ENCODE measurements at places on chromosomes 2 and 18. TPM values are rescaled to one million over a fixed set of nuclear protein-coding genes. Genes with fewer than 3 reads are reported as not detected.

The ACMSD gene
- not detected for total RNA-seq

The HOXD10 gene
- total RNA-seq = 5.4 TPM

The SPIRE1 gene
- total RNA-seq = 16.7 TPM

The SRD5A2 gene
- 0.03 TPM for total RNA-seq

The ONECUT2 gene
- total RNA-seq = 0.33 TPM

The PROM2 gene
- total RNA-seq = not detected

The HOXD13 gene
- total RNA-seq = 0.27 TPM

The PLGLB2 gene
- 0.23 TPM for total RNA-seq

The REG1A gene
- total RNA-seq = not detected

The CABYR gene
- 15.4 TPM for total RNA-seq

The HADHA gene
- 140 TPM for total RNA-seq

The SIX2 gene
- 0.97 TPM for total RNA-seq

The COL5A2 gene
- total RNA-seq = 75.7 TPM

The ZNF513 gene
- 13.5 TPM for total RNA-seq

The SCYGR4 gene
- total RNA-seq = not detected

The TGFA gene
- 5.5 TPM for total RNA-seq

The POTEI gene
- not detected for total RNA-seq

The CHRND gene
- not detected for total RNA-seq

The CPO gene
- total RNA-seq = not detected

The SLC4A5 gene
- 0.07 TPM for total RNA-seq

The PRKCE gene
- total RNA-seq = 8.5 TPM

The TSPYL6 gene
- not detected for total RNA-seq

The UGT1A10 gene
- total RNA-seq = not detected

The CFAP65 gene
- total RNA-seq = 0.48 TPM

The KRTCAP3 gene
- not detected for total RNA-seq

The PID1 gene
- total RNA-seq = 4.0 TPM

The NCKAP1 gene
- total RNA-seq = 89.4 TPM

The CNGA3 gene
- total RNA-seq = not detected

The FKBP7 gene
- 9.7 TPM for total RNA-seq

The LRP2 gene
- 0.06 TPM for total RNA-seq

The TMEM18 gene
- 40.8 TPM for total RNA-seq

All from A549 treated with Mapracorat at 1 μM for 4 hours (cell line).